ENCODE measurements at places on chromosomes 1 and 21. TPM values are rescaled to one million over a fixed set of nuclear protein-coding genes. Genes with fewer than 3 reads are reported as not detected.

Gene FNDC5
- 1.4 TPM for total RNA-seq

Gene HMGCS2
- total RNA-seq = not detected

Gene SLC19A2
- total RNA-seq = 10.5 TPM

Gene OVAAL
- not detected for total RNA-seq

Gene DDAH1
- total RNA-seq = 56.8 TPM

Gene STUM
- total RNA-seq = under 0.01 TPM

Gene C1QC
- not detected for total RNA-seq

Gene ARHGAP29
- total RNA-seq = 56.6 TPM

Gene RPE65
- total RNA-seq = not detected

Gene EXO5
- 3.5 TPM for total RNA-seq

Gene TRIM17
- total RNA-seq = 0.07 TPM

Gene IQCC
- total RNA-seq = 1.4 TPM

Gene TRIM67
- 0.39 TPM for total RNA-seq

Gene ESRRG
- total RNA-seq = not detected

Gene RUNX1
- 48.6 TPM for total RNA-seq

Gene OPTC
- not detected for total RNA-seq
